ENCODE measurements at places on chromosomes 4 and X. TPM values are rescaled to one million over a fixed set of nuclear protein-coding genes. Genes with fewer than 3 reads are reported as not detected.

Gene ATP8A1
- total RNA-seq, result 56.3 TPM

DNA sequence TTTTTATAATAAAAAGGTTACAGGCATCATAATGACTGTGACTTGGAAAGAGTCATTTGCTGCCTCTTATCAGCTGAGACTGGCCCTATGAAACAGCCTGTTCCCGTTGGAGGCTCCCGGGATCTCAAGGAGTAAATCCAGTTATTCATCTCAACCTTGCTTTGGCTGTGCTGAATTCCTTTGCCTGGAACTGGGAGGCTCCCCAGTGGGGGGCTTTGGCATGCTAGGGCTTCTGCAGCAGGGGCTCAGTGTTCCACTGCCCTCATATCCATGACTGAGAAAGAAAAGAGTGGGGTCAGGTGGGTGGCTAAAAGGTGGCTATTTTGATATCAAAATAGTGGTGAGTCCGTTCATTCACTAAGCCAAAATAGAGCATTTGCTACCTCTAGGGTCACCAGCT, 71.2 kb downstream of the TRPC5 start:
- H3K27ac ChIP-seq, result no peak overlapping the region
- H3K4me1 ChIP-seq, result no peaks in the 10 kb centered on the region
- no peak overlapping the region for H3K4me3 ChIP-seq
- no peaks in the 10 kb centered on the region for H3K36me3 ChIP-seq
- DNase-seq, result no peak

GRCh38 chr4:142559986-142560385, 286.1 kb downstream of the INPP4B start:
- H3K27ac ChIP-seq, result no peak overlapping the region
- peaks cover 7% of the 10 kb centered on the region for H3K4me1 ChIP-seq
- DNase-seq, result no peak
- H3K27me3 ChIP-seq, result no peaks in the 10 kb centered on the region
- peaks cover 2% of the 10 kb centered on the region for H3K36me3 ChIP-seq
- H3K4me3 ChIP-seq, result no peak overlapping the region

Gene ERAS
- not detected for total RNA-seq

GRCh38 chrX:22934640-22935039, 65.1 kb upstream of the DDX53 start:
- H3K27ac ChIP-seq, result no peak overlapping the region
- H3K4me3 ChIP-seq, result no peak overlapping the region
- H3K36me3 ChIP-seq, result no peaks in the 10 kb centered on the region
- H3K4me1 ChIP-seq, result no peaks in the 10 kb centered on the region
- no peak for DNase-seq
- peaks cover 3% of the 10 kb centered on the region for H3K27me3 ChIP-seq

DNA sequence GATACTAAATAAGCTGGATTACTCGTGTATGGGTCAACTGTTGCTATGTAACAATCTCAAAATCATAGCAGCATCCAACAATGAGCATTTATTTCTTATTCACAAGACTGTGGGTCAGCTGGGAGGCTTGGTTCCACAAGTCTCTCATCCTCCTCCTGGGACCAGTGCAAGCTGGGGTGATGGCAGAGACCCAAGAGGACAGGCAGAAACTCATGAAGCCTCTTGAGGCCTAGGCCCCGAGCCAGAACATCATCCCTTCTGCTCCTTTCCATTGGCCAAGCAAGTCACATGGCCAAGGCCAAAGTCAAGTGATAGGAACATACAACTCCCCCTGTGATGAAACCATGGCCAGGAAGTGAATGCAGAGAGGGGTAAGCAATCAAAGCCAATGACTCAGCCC, 422.1 kb downstream of the BCOR start:
- H3K36me3 ChIP-seq, result no peaks in the 10 kb centered on the region
- H3K4me3 ChIP-seq, result no peak overlapping the region
- no peaks in the 10 kb centered on the region for H3K4me1 ChIP-seq
- no peak overlapping the region for H3K27ac ChIP-seq

Gene ANXA10
- not detected for total RNA-seq

GRCh38 chrX:136251041-136251991, at the start of gene MAP7D3:
MAP7D3 (minus strand) TSS chrX:136251400; CDS start chrX:136251358, 42 bp downstream.
- H3K4me1 ChIP-seq, result peaks cover 9% of the 10 kb centered on the region
- H3K27ac ChIP-seq, result peak within 1 kb of the TSS; percentile 92
- no peaks in the 10 kb centered on the region for H3K36me3 ChIP-seq
- DNase-seq, result peak; percentile 69

Gene AFP
- total RNA-seq, result not detected

Gene SLC9B2
- 19.7 TPM for total RNA-seq

DNA sequence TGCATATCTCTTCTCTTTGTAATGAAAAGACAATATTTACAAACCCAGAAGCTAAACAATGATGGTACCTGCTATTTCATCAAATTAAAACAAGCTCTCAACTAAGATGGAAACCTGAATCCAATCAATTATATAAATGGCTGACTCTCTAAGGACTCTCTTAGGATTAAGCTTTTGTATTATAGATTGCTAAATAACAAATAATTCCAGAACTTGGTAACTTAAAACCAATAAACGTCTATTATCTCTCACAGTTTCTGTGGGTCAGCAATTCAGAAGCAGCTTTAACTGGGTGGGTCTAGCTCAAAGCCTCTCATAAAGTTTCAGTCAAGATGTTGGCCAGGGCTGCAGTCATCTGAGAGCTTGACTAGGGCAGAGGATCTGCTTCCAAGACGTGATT, 12.4 kb downstream of the PHKA2 start:
- H3K4me3 ChIP-seq, result no peak overlapping the region
- peaks cover 5% of the 10 kb centered on the region for H3K36me3 ChIP-seq
- H3K4me1 ChIP-seq, result peaks cover 2% of the 10 kb centered on the region
- no peak for DNase-seq
- H3K27me3 ChIP-seq, result no peaks in the 10 kb centered on the region

- DNase-seq, result no peak
- H3K4me1 ChIP-seq, result peaks cover 15% of the 10 kb centered on the region
- H3K4me3 ChIP-seq, result peak overlapping the region; percentile 5
These were observed 63.3 kb downstream of the MEPE start for GRCh38 chr4:87895964-87896621.

DNA sequence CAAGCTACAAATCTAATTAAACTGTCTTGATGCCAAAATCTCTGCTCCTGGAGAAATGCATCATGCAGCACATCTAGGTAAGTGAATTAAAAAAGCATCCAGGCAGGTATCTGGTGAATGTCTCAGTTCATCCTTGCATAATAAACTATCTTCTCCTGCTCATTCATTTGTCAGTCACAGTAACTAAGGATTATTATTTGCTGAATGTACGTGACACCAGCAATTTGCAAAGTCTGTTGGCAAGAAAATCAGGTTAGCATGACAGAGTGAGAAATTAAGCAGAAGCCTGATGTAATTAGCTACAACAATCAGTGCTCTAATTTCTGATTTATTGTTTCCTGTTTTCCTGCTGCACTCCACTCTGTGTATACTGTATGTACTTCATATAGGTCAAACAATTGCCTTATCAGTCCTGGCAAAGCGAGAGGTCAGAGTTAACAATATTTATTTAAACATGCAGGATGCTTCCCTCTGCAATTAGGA, 213.6 kb downstream of the FBXO8 start:
- H3K36me3 ChIP-seq, result no peaks in the 10 kb centered on the region
- no peaks in the 10 kb centered on the region for H3K27me3 ChIP-seq
- no peak overlapping the region for H3K27ac ChIP-seq
- no peak for DNase-seq
- H3K4me3 ChIP-seq, result no peak overlapping the region
- H3K4me1 ChIP-seq, result no peaks in the 10 kb centered on the region

Gene LAP3
- total RNA-seq, result 132 TPM

DNA sequence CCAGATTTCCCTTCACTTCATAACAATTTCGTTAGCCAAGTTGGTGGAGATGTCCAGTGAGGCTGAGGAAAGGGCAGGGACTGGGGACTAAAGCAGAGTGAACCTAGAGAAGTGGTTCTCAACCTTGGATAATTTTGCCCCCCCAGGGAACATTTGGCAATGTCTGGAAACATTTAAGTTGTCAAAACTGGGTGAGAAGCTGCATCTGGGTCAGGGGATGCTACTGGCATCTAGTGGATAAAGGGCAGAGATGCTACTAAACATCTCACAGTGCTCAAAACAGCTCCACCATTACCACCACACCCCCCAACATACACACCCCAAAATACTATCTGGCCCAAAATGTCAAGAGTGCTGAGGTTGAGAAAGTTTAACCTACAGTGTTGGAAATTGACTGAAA, 32.0 kb upstream of the FGF16 start:
- no peaks in the 10 kb centered on the region for H3K27me3 ChIP-seq
- no peak overlapping the region for H3K4me3 ChIP-seq
- H3K27ac ChIP-seq, result no peak overlapping the region
- no peaks in the 10 kb centered on the region for H3K36me3 ChIP-seq
- no peak for DNase-seq

Gene MFAP3L
- total RNA-seq, result 1.6 TPM
